ENCODE measurements at places on chromosomes 4 and X. TPM values are rescaled to one million over a fixed set of nuclear protein-coding genes. Genes with fewer than 3 reads are reported as not detected.

The POF1B gene
- total RNA-seq, result 0.22 TPM

The TLR7 gene
- 0.19 TPM for total RNA-seq

The CSN1S1 gene
- 27.3 TPM for total RNA-seq

The GATA1 gene
- 0.34 TPM for total RNA-seq

The USP53 gene
- 162 TPM for total RNA-seq

The FGFR3 gene
- total RNA-seq, result 0.22 TPM

The PABPC1L2B gene
- total RNA-seq, result not detected

The ANXA10 gene
- total RNA-seq, result not detected

The CT83 gene
- total RNA-seq, result not detected

The NKAP gene
- total RNA-seq, result 5.1 TPM

The ZMAT1 gene
- total RNA-seq, result 12.1 TPM

The FAM53A gene
- 1.5 TPM for total RNA-seq

The ZDHHC9 gene
- total RNA-seq, result 23.4 TPM

The ACE2 gene
- 6.7 TPM for total RNA-seq

The FGF16 gene
- total RNA-seq, result 0.66 TPM

The JADE3 gene
- 6.8 TPM for total RNA-seq

The SLC25A43 gene
- 28.0 TPM for total RNA-seq

The CT45A1 gene
- not detected for total RNA-seq

The TACR3 gene
- not detected for total RNA-seq

The TCEAL4 gene
- total RNA-seq, result 64.2 TPM

The KLB gene
- 9.1 TPM for total RNA-seq

The SLIT2 gene
- total RNA-seq, result 27.6 TPM

The RTL5 gene
- total RNA-seq, result 5.3 TPM

The TCEAL6 gene
- total RNA-seq, result not detected

The ETDA gene
- not detected for total RNA-seq

The IL13RA1 gene
- 177 TPM for total RNA-seq

The MAGEA9B gene
- not detected for total RNA-seq

The BEND2 gene
- total RNA-seq, result not detected

The CWH43 gene
- total RNA-seq, result not detected

The BTC gene
- 0.82 TPM for total RNA-seq

The RHOXF1 gene
- total RNA-seq, result 1.0 TPM

The F9 gene
- not detected for total RNA-seq

The PDZD4 gene
- 1.3 TPM for total RNA-seq

The C1QTNF7 gene
- total RNA-seq, result 18.9 TPM

Measured in subcutaneous adipose tissue (tissue), 4 donors.